ENCODE measurements at places on chromosomes 4 and X.

DNA sequence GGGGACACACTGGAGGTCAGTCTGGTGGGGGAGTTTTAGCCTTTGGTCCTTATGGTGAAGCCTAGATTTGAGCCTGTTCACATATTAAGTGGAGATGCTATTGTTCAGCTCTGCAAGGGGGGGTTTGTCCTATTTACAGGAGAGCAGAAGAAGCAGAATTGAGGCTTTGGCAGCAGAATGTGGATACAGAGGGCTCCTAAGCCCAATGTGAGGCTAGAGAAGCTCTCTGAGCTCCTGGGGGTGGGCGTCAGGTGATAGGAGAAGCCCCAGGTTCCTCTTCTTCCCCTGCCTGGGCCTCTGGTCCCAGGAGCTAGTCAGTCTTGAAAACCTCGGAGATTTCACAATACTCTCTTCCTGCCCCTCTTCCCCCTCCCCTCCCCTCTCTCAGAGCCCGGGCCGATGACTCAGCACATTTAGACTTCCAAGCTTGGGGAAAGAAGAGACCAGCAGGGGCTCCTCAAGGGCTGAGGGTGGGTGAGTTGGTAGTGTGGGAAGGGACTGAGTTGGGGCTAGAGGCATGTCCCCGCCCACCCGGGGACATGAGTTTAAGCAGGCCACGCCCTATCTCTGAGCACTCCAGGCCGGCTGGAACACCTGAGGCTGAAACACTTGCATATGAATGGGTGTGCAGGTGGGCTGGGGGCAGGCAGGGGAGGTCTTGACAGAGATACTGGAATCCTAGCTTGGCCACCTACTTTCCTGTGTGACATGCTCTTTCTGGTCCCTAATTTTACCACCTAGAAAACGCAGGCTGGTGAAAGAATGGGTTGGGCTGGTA is 3.4 kb downstream of the TFE3 start:
- DNase-seq: peak; percentile 60

- DNase-seq: no peak
Observed at GRCh38 chrX:30643313-30643821, 9.9 kb upstream of the GK start.

GRCh38 chr4:2042204-2042946 is 16.8 kb upstream of the NAT8L start:
- peak; percentile 44 for DNase-seq

- no peak for DNase-seq
Observed at GRCh38 chrX:2401590-2402360, 99.0 kb downstream of the DHRSX start.

DNA sequence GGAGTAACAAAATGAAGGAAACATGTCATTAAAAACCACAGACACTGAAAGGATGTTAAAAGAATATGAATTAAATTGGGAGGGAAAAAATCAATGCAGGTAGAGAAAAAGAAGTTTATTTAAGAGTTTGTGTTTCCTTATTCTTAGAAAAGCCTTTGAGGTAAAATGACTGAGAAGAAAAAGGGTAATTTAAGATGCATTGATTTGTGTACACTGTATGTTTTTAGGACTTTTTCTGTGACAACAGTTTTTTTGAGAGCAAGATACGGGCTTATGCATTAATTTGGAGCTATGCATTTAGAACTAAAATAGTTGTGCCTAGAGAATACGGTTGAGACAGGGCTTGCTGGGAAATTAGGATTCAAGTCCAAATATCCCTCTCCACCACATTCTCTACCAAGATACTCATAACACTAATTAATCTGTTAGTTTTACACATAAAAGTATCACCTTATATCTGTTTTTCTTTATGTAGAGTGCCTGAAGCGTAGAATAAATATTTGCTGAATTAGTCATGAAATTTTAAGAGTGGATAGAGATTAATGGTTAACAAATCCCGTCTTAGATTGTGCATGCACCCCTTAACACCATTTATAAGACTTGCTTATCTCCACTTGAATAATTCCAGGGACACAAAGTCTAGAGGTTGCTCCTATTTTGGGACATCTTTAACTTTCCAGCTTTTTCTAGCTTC is 232.5 kb downstream of the PCDH7 start:
- no peak for DNase-seq

DNA sequence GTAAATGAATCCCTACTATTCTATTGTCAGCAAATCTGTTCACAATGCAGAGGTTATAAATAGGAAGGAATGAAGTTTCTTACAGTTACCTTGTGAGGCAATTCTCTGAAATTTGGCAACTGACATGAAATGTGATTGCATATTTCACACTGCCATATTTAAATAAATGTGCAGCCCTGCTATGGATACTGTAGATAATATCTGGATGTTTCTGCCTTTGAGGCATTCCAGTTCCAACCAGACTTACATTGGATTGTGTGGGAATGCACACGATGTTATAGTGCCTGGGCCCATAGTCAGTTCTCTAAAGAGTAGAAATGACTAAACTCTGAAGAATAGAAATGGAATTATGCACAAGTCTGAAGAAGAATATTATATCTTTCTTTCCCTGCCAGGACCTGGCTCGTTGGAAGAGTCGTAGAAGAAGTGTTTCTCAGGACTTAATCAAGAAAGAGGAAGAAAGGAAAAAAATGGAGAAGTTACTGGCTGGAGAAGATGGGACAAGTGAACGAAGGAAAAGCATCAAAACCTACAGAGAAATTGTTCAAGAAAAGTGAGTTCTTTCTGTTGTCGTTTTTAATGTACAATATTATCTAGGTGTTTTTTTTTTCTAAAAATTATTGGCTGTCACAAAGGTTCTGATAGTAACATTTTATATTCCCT is 102.7 kb downstream of the PHOX2B start:
- no peak for DNase-seq

DNA sequence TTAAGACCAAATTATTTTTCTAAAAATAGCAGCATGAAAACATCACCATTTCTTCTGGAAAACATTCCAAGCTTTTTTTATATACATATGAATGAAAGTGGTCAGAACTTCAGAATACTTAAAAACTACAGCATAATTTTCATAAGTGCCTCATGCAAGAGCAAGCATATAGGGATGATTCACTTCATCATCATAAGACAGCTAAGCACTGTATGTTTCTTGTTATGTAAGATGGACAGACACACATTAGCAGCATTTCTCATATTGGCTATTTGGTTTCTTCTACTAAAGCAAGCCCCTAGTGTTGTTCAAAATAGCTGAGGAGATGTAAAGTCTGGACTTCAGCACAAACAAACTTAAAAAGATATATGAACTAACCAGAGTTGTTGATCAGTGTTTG is 213.1 kb upstream of the NOCT start:
- DNase-seq: no peak

- no peak for DNase-seq
Observed at GRCh38 chr4:171025776-171026175, 787.4 kb upstream of the GALNTL6 start.
